ENCODE measurements at places on chromosomes 1 and 21.

- no peak overlapping the region for H3K4me3 ChIP-seq
- no peak overlapping the region for H3K27ac ChIP-seq
- DNase-seq: peak; percentile 84
- H3K27me3 ChIP-seq: peaks cover 34% of the 10 kb centered on the region
- no peaks in the 10 kb centered on the region for H3K36me3 ChIP-seq
These were observed 1.1 kb upstream of the ESPN start for GRCh38 chr1:6423321-6423999.

GRCh38 chr1:159854116-159854692, 8.3 kb downstream of the VSIG8 start:
- peak; percentile 93 for DNase-seq
- H3K36me3 ChIP-seq: no peaks in the 10 kb centered on the region
- peaks cover 34% of the 10 kb centered on the region for H3K4me1 ChIP-seq
- H3K27me3 ChIP-seq: no peaks in the 10 kb centered on the region

- H3K27ac ChIP-seq: peak overlapping the region; percentile 81
- H3K36me3 ChIP-seq: no peaks in the 10 kb centered on the region
These were observed 87.8 kb downstream of the MRPL37 start for GRCh38 chr1:54287801-54288211.

GRCh38 chr1:41365772-41366454, 4.7 kb downstream of the FOXO6 start:
- peak overlapping the region; percentile 52 for H3K4me3 ChIP-seq
- no peaks in the 10 kb centered on the region for H3K27me3 ChIP-seq
- peak; percentile 56 for DNase-seq
- H3K27ac ChIP-seq: peak overlapping the region; percentile 55
- no peaks in the 10 kb centered on the region for H3K36me3 ChIP-seq

DNA sequence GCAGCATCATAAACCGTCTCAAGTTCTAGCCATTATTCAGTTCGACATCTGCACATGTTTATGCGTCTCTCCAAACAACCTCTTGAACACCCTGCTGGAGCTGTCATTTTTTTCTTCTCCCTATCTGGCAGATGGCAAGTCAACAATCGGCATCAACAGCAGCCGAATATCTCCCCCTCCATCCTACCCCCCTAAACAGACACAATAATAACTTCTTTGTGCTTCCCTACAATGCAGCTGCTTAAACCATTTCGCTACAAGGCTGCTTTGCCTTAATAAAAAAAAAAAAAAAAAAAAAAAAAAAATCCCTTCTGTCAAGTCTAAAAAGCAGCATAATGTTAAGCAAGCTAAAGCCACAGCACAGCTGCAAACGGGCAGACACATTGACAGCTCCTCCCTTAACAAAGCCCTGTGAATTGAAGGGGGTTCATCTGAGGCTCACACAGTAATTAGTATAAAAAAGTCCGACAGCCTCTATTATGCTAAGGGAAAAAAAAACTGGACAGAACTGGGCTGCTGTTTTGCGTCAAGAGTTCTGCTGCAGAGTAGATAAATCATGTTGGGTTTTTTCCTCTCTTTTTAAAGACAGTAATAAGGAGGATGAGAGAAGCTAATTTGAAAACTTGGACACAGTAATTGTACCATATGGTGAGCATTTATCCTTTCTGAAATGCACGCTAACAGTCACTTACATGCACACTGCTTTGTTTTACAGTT, 136.4 kb downstream of the AKT3 start:
- H3K36me3 ChIP-seq: no peaks in the 10 kb centered on the region

GRCh38 chr1:31805318-31805717, 10.5 kb downstream of the SPOCD1 start:
- H3K36me3 ChIP-seq: no peaks in the 10 kb centered on the region
- no peak overlapping the region for H3K27ac ChIP-seq
- H3K27me3 ChIP-seq: no peaks in the 10 kb centered on the region
- no peak for DNase-seq
- H3K4me1 ChIP-seq: no peaks in the 10 kb centered on the region
- H3K4me3 ChIP-seq: no peak overlapping the region

GRCh38 chr1:170241266-170241851, 95.6 kb downstream of the NTMT2 start:
- H3K27ac ChIP-seq: no peak overlapping the region
- H3K36me3 ChIP-seq: no peaks in the 10 kb centered on the region
- no peak overlapping the region for H3K4me3 ChIP-seq
- H3K4me1 ChIP-seq: no peaks in the 10 kb centered on the region

- H3K27ac ChIP-seq: no peak overlapping the region
- H3K4me1 ChIP-seq: no peaks in the 10 kb centered on the region
- DNase-seq: no peak
- H3K27me3 ChIP-seq: no peaks in the 10 kb centered on the region
- H3K4me3 ChIP-seq: no peak overlapping the region
- no peaks in the 10 kb centered on the region for H3K36me3 ChIP-seq
These were observed 22.7 kb upstream of the ACBD6 start for GRCh38 chr1:180524915-180525714.

GRCh38 chr1:240149484-240150094, 57.9 kb downstream of the FMN2 start:
- DNase-seq: peak; percentile 60
- no peaks in the 10 kb centered on the region for H3K27me3 ChIP-seq
- no peaks in the 10 kb centered on the region for H3K36me3 ChIP-seq

DNA sequence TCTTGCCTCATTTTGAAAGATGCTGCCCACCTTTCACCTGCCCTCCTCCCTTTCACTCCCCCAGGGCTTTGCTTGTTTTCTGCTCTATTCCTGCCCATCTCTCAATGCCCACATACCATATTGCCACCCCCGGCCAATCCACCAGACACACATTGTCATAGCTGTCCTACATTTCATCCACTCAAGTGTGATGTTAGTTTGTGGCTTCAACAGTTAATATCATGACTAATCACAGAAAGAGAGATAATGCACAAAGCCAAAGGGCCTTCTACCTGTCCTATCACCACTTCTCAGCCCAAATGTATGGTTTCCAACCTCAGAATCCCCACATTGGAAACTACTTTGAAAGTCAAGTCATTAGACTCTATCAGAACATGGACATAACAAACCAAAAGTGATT, 18.0 kb upstream of the RCSD1 start:
- H3K27ac ChIP-seq: no peak overlapping the region
- H3K4me1 ChIP-seq: no peaks in the 10 kb centered on the region
- no peak overlapping the region for H3K4me3 ChIP-seq
- H3K36me3 ChIP-seq: no peaks in the 10 kb centered on the region
- no peak for DNase-seq

DNA sequence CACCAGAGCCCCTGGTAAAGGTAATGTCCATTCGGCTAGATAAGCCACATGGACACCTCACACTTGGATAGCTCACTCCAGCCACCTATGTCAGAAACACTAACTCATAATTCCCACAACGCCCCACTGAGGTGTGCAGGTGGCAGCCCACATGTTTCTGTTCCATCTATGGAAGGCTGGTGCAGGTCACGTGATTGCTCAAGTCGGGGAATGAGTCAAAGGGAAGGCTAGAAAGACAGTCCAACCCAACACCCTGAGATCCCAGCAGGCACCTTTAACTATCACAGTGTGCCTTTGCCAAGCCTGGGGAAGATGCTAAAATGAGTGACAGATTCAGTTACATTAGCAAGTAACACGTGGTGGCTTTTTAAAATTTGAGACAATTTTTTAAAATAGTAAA, 45.3 kb upstream of the KCNE1 start:
- no peaks in the 10 kb centered on the region for H3K4me1 ChIP-seq
- H3K27ac ChIP-seq: no peak overlapping the region
- no peak overlapping the region for H3K4me3 ChIP-seq
- no peaks in the 10 kb centered on the region for H3K27me3 ChIP-seq
- DNase-seq: no peak
- no peaks in the 10 kb centered on the region for H3K36me3 ChIP-seq

- no peak overlapping the region for H3K4me3 ChIP-seq
- DNase-seq: no peak
- H3K4me1 ChIP-seq: no peaks in the 10 kb centered on the region
- no peaks in the 10 kb centered on the region for H3K27me3 ChIP-seq
- H3K27ac ChIP-seq: no peak overlapping the region
These were observed 70.2 kb downstream of the KIF14 start for GRCh38 chr1:200550367-200550766.

DNA sequence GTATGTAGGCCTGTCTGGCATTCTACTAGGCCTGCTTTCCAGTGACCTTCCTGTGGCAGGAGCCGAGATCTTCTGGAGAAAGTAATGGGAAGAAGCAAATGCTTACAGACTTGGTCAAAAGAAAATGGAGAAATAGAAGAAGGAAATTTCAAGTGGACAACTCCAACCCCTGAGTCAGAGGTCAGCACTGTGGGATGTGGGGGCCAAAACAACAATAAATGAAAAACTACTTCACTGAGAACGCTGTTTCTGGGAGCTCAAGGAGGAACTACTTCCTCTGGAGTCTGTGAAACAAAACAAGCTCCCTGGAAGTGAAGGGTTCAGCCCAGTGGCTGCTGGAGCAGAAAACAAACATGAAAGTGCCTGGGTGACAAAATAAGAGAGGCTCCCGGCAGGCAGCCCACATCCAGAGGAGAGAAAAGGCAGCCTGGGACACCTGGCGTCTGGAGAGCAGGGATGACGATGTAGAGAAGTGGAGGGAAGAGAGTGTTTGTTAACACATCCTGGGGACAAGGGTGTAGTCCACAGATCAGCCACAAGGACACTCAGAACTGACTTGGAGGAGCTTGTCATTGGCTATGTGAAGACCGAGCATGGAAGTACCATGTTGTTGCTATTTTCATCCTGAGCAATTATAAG, 355.2 kb downstream of the SMYD3 start:
- no peak overlapping the region for H3K4me3 ChIP-seq
- H3K27ac ChIP-seq: no peak overlapping the region
- no peaks in the 10 kb centered on the region for H3K27me3 ChIP-seq
- DNase-seq: no peak
- no peaks in the 10 kb centered on the region for H3K4me1 ChIP-seq

DNA sequence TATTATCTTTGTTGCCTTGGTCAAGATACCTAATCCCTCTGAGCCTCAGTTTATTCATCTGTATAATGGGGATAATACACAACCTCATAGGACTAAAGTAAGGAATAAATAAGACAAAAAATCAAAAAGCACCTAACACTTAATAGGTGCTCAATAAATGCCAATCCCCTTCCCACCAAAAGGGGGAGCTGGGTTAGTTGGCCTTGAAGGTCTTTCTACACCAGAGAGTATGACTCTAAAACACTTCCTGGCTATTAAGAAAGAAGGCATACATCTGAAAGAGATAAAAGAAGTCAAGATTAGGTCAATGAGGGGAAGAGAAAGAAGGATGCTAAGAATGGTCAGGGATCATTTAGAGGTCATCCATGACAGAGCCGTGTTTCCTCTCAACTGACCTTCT, 11.1 kb downstream of the VSIG8 start:
- no peak for DNase-seq
- no peaks in the 10 kb centered on the region for H3K27me3 ChIP-seq
- no peaks in the 10 kb centered on the region for H3K36me3 ChIP-seq
- H3K27ac ChIP-seq: no peak overlapping the region
- H3K4me1 ChIP-seq: peaks cover 34% of the 10 kb centered on the region

DNA sequence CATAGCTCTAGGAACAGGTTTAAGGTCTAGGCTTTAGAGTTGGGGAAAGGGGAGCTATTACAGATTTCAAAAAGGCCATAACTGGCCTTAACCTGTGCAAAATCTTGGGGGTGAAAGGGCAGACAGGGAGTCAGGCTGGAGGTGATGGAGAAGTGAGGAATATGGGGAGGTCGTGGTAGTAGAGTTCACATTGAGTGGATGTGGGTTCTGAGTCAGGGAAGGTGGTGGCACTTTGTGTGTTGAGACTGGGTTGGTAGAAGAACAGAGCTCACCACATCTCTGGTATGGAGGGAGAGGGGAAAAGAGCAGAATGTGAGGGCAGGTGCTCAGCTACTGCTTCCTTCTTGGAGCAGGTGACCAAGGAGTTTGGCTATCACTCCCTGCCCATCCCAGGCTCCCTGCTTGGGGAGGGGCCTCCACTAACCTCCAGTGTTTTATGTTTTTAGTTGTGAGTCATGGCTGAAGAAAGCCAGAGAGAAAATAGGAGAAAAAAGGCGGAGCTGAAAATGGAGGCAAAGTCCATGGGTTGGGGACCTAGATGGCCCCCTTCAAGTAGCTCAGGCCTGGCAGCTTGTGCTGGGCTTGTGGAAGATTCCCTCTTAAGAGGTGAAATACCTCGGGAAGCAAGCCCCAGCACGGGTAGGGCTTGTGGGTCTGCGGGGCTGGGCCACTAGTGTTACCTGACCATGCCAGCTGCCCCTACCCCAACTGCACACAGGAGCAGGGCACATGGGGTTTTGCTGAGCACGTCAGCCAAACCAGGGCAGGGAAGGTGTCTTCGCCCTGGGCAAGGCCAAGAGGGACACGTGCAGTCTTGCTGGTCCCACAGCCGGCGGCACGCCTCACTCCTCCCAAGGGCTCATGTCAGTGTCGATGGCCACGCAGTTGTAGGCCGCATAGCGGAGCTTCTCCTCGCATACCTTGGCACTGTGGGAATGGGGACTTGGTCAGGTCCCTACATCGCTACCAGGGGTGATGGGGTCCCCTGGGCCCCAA, 8.2 kb downstream of the HECTD3 start:
- H3K27ac ChIP-seq: no peak overlapping the region
- H3K36me3 ChIP-seq: peaks cover 67% of the 10 kb centered on the region
- H3K4me1 ChIP-seq: no peaks in the 10 kb centered on the region
- H3K27me3 ChIP-seq: no peaks in the 10 kb centered on the region
- DNase-seq: peak; percentile 25
- no peak overlapping the region for H3K4me3 ChIP-seq

DNA sequence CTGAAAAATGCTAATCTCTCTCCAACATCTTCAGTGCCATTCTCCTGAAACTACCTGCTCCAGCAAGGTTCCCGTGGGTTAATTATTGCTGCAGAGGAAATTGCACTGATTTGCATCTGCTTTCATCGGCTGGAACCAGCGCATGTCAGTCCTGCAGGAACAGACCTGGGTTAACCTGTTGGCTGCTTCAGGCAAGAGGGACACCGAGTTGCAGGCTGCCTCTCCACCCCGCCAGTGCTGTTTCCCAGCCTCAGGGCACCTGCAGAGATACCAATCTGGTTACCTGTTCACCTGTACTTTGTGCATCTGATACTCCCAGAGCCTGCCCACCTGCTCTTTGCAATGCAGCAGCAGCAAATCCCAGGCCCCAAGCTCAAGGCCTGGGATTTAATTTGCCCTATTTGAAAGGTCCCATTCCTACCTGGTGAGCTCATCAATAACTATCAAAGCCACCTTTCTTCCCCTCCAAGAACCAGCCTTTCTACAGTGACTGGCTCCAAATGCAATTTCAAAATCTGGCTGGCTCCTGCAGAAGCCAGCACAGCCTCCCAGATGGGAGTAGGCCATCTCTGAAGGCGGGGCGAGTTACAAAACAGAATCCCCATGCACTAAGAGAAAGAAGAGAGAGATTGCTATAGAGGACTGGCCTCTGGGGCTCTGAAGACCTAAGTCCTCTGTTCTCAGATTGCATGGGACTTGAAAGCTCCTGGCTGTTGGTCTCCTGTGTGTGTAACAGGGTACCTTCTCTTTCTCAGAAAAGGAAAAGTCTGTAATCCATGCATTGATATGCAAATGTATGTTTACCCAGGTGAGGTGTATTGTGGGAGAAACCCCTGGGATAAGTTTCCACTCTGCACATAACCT, 67.8 kb downstream of the TOMM20 start:
- no peaks in the 10 kb centered on the region for H3K36me3 ChIP-seq
- H3K27ac ChIP-seq: peak overlapping the region; percentile 75
- no peak overlapping the region for H3K4me3 ChIP-seq
- H3K4me1 ChIP-seq: peaks cover 34% of the 10 kb centered on the region

- H3K36me3 ChIP-seq: no peaks in the 10 kb centered on the region
- peaks cover 18% of the 10 kb centered on the region for H3K4me1 ChIP-seq
- no peaks in the 10 kb centered on the region for H3K27me3 ChIP-seq
- DNase-seq: peak; percentile 18
- H3K4me3 ChIP-seq: no peak within 1 kb of the TSS
These were observed at the start of gene CALML6 for GRCh38 chr1:1914971-1915692. CALML6 (plus strand) TSS chr1:1915260; CDS start chr1:1915281, 21 bp downstream.

Data from stomach (tissue), 19 donors.